ENCODE measurements at places on chromosomes 11 and 22. TPM values are rescaled to one million over a fixed set of nuclear protein-coding genes. Genes with fewer than 3 reads are reported as not detected.

The TENM4 gene
- 11.0 TPM for polyA plus RNA-seq

The FXYD2 gene
- polyA plus RNA-seq: 5.0 TPM

The PTH gene
- polyA plus RNA-seq: not detected

The POU2AF2 gene
- 0.07 TPM for polyA plus RNA-seq

The KDM4D gene
- polyA plus RNA-seq: 0.92 TPM

The RELA gene
- 55.0 TPM for polyA plus RNA-seq

The OR52J3 gene
- polyA plus RNA-seq: not detected

The LMO2 gene
- polyA plus RNA-seq: 48.2 TPM

The PAMR1 gene
- polyA plus RNA-seq: 1.2 TPM

The SLC22A25 gene
- polyA plus RNA-seq: not detected

The UCP3 gene
- 0.84 TPM for polyA plus RNA-seq

The VEGFB gene
- 124 TPM for polyA plus RNA-seq

The SLC17A6 gene
- polyA plus RNA-seq: not detected

The SCGB1C1 gene
- polyA plus RNA-seq: not detected

The SPDYC gene
- 0.07 TPM for polyA plus RNA-seq

The CDCA5 gene
- 1.0 TPM for polyA plus RNA-seq

The ARHGAP20 gene
- polyA plus RNA-seq: 1.1 TPM

The OR6T1 gene
- polyA plus RNA-seq: not detected

The AIP gene
- 33.5 TPM for polyA plus RNA-seq

The RAG1 gene
- polyA plus RNA-seq: 0.18 TPM

The TMEM134 gene
- 44.3 TPM for polyA plus RNA-seq

The ALDH3B1 gene
- 3.9 TPM for polyA plus RNA-seq

The ISX gene
- not detected for polyA plus RNA-seq

The ACRV1 gene
- polyA plus RNA-seq: not detected

Measured in ovary (tissue), 10 donors.